Esophagus muscularis mucosa (tissue), 4 donors: ENCODE measurements at places on chromosomes 1 and 21. TPM values are rescaled to one million over a fixed set of nuclear protein-coding genes. Genes with fewer than 3 reads are reported as not detected.
A peak's percentile ranks its signal among the peaks of the same experiment; 100 is the strongest.

GRCh38 chr1:233777566-233777965, 126.9 kb upstream of the SLC35F3 start:
- H3K36me3 ChIP-seq: no peaks in the 10 kb centered on the region
- H3K4me1 ChIP-seq: no peaks in the 10 kb centered on the region
- no peak overlapping the region for H3K4me3 ChIP-seq
- no peak for DNase-seq

DNA sequence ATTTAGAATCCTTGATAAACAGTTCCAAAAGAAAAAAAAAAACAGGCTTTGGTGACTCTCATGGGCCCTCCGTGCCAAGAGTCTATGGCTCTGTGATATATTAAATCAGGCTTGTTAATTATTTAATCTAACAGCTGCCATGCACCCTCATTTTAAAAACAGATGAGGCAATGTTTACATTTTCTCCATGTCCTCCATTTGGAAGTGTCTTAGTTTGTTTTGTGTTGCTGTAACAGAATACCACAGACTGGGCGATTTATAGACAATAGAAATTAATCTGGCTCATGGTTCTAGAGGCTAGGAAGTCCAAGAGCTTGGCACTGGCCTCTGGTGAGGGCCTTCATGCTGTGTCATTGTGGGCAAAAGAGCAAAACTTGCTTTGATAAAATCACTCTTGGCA, 58.0 kb downstream of the B3GALT5 start:
- H3K27me3 ChIP-seq: no peaks in the 10 kb centered on the region
- H3K4me1 ChIP-seq: peaks cover 24% of the 10 kb centered on the region
- no peak overlapping the region for H3K4me3 ChIP-seq
- no peak overlapping the region for H3K27ac ChIP-seq
- H3K36me3 ChIP-seq: no peaks in the 10 kb centered on the region

DNA sequence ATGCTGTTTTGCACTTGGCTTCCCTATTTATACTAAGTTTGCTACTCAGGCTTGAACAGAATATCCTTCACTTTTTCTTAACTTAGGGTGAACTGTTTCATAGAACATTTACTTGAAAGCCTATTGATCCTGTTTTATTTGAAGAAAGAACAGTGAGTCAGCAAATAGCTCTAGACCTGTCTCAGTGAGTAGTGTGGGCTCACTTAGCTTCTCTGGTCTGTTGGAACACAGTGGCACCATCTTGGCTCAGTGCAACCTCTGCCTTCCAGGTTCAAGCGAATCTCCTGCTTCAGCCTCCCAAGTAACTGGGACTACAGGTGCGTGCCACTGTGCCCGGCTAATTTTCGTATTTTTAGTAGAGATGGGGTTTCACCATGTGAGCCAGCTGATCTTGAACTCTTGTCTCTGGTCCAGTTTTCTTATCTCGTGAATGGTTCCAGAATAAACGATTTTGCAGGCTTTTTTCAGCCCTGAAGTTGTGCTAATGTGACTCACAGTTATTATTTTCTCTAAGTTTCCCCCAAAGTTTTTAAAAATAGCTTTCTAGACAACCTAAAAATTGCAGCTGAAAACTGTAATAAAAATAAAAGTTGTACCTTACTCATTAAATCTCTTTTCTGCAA, 76.8 kb downstream of the KIF1B start:
- peaks cover 41% of the 10 kb centered on the region for H3K4me1 ChIP-seq
- no peaks in the 10 kb centered on the region for H3K27me3 ChIP-seq
- peaks cover 69% of the 10 kb centered on the region for H3K36me3 ChIP-seq
- H3K27ac ChIP-seq: peak overlapping the region; percentile 79
- H3K4me3 ChIP-seq: no peak overlapping the region

DNA sequence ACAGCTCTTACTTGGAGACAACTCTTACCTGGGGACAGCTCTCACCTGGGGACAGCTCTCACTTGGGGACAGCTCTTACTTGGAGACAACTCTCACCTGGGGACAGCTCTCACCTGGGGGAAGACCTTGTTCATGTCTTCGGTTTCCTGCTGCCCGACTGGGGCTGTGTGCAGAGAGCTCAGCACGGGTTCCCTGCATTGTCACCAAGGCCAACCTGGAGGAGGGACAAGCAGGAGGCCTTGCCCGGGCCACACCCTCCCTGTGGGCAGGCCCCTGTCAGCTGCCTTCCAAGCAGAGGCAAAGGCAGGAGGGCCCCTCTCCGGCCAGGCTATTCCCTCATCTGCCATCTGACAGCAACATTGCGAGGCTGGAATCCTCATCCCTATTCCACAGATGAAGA, at the start of gene LDLRAD1:
Gene LDLRAD1, minus strand, starts transcription at position 208 of the 400 bp plus-strand sequence. Its CDS starts 74 bp downstream, at position 134.
- H3K36me3 ChIP-seq: no peaks in the 10 kb centered on the region
- H3K4me1 ChIP-seq: no peaks in the 10 kb centered on the region
- H3K27ac ChIP-seq: no peak within 1 kb of the TSS
- no peaks in the 10 kb centered on the region for H3K27me3 ChIP-seq
- peak; percentile 92 for DNase-seq
- no peak within 1 kb of the TSS for H3K4me3 ChIP-seq

DNA sequence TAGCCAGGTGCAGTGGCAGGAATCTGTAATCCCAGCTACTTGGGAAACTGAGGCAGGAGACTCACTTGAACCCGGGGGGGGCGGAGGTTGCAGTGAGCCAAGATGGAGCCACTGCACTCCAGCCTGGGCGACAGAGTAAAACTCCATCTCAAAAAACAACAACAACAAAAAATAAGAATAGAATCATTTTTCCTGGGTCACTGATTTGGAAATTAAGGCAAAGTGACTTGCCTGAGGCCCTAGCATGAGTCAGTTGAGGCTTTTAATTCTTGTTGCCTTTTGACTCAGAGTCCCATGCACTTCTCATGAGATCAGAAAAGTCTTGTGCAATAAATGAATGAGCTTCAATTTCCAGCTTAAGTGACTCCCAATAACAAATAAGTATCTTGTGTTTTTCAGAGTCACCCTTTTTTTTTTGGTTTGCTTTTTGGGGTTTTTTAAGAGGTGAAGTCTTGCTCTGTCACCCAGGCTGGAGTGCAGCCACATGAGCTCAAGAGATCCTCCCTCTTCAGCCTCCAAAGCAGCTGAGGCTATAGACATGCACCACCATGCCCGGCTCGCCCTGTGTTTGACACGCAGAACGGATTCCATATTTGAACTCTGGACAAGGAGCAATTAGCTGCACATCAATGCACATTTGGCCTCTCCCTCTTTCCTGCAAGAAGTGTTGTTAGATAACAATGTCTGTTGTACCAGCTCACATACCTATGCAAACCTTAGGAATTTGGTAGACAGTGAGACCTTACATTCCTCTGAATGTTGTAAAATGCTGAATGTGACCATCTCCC, 3.4 kb upstream of the PLEKHM2 start:
- no peaks in the 10 kb centered on the region for H3K27me3 ChIP-seq
- no peaks in the 10 kb centered on the region for H3K36me3 ChIP-seq
- no peak overlapping the region for H3K4me3 ChIP-seq
- DNase-seq: no peak
- H3K27ac ChIP-seq: peak overlapping the region; percentile 62

GRCh38 chr1:115308969-115309368, 29.1 kb downstream of the NGF start:
- H3K4me3 ChIP-seq: no peak overlapping the region
- no peaks in the 10 kb centered on the region for H3K36me3 ChIP-seq
- no peak for DNase-seq

DNA sequence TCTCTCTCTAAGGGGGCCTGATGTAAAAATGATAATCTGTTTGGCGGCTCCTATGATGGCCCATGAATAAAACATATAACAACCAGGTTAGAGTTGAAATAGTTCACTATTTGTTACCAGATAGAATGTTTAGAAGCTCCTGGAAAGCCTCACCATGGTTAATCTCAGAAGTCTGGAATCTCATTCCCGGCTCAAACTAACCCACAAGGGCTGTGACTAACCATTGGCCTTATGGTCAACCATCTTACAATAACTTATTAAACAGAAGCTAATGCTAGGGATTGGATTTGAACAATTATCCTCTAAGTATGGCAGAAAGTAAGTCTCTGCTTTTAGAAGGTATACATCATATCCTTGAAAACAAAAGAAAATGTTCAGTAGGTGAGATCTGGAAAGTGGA, 134.1 kb upstream of the ADGRL2 start:
- no peaks in the 10 kb centered on the region for H3K27me3 ChIP-seq
- H3K4me1 ChIP-seq: peaks cover 17% of the 10 kb centered on the region
- H3K27ac ChIP-seq: no peak overlapping the region

DNA sequence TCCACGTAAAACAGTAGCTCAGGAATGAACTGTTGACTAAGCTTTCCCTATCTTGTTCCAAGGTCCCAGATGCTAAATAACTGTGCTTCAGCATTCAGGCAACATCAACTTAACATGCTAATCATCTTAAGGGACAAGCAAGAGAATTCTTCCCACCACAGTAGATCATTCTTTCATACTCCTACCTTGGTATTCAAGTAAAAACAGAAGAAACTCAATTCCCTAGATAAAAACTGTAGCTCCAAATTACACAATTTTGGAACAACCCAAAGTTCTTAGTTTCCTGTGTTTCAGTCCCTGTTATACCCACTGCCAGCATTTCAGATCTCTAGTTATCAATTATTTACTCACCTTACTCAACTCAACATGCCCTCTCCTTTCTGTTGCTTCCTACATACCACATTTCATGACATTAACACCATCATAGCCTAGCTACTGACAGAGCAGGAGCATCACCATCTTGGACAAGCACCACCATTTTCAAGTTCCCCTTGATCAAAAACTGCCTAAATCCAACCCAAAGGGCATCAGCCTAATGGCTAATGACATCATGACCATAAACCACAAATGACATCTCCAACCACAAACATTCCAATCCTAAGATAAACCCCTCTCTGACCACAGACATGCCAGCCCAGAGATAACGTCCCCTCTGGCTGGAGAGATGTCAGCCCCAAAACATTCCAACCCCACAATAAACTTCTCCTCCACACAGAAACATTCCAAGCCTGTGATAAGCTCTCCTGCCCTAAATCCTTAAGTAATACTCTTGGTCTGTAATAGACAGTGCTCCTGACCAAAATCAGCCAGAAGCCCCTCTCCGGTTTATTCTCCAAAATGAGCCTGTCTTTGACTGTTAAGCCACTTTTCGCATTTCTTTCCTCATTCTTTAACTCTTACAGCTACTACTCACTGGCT, 191.2 kb downstream of the RERE start:
- peaks cover 53% of the 10 kb centered on the region for H3K4me1 ChIP-seq
- H3K27ac ChIP-seq: no peak overlapping the region
- H3K4me3 ChIP-seq: no peak overlapping the region
- no peaks in the 10 kb centered on the region for H3K36me3 ChIP-seq
- H3K27me3 ChIP-seq: no peaks in the 10 kb centered on the region

DNA sequence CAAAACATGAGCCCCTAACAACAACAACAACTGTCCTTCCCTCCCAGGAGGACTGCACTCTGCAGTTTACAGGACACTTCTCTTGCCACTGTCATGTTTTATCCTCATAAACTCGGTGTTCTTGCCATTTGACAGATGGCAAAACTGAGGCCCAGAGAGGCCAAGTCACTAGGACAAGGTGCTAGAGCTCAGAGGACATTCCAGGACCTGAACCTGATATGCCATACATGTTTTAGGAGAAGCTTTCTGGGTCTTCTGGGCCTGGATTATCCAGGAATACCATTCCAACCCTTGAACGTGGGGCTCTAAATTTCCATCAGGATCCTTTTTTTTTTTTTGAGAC, 19.4 kb upstream of the TENT5B start:
- peak overlapping the region; percentile 50 for H3K4me3 ChIP-seq
- no peaks in the 10 kb centered on the region for H3K36me3 ChIP-seq
- no peaks in the 10 kb centered on the region for H3K27me3 ChIP-seq
- peak overlapping the region; percentile 76 for H3K27ac ChIP-seq

DNA sequence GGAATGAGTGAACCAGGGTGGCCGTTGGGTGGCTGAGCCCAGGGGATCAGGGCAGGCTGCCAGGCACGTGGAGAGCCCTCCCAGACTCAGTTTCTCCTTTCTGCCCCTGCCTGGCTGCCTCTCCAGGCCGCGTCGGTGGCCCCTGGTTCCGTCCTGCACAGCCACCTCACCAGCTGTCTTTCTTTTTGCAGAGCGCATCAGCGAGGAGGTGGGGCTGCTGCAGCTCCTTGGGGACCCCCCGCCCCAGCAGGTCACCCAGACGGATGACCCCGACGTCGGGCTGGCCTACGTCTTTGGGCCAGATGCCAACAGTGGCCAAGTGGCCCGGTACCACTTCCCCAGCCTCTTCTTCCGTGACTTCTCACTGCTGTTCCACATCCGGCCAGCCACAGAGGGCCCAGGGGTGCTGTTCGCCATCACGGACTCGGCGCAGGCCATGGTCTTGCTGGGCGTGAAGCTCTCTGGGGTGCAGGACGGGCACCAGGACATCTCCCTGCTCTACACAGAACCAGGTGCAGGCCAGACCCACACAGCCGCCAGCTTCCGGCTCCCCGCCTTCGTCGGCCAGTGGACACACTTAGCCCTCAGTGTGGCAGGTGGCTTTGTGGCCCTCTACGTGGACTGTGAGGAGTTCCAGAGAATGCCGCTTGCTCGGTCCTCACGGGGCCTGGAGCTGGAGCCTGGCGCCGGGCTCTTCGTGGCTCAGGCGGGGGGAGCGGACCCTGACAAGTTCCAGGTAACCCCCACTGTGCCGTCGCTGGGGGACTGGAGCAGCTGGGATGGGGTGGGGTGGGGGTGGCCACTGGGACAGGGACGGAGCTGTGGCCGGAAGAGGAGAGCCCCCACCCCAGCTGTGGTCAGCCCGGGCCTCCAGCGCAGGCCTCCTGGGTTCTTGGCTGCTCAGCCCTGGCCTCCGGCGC, 63.3 kb downstream of the COL18A1 start:
- no peak overlapping the region for H3K4me3 ChIP-seq
- no peaks in the 10 kb centered on the region for H3K36me3 ChIP-seq
- H3K4me1 ChIP-seq: peaks cover 43% of the 10 kb centered on the region
- no peak for DNase-seq
- peak overlapping the region; percentile 85 for H3K27ac ChIP-seq
- no peaks in the 10 kb centered on the region for H3K27me3 ChIP-seq

GRCh38 chr21:27806281-27806680, 839.4 kb upstream of the ADAMTS5 start:
- H3K4me3 ChIP-seq: no peak overlapping the region
- no peak for DNase-seq
- no peaks in the 10 kb centered on the region for H3K36me3 ChIP-seq
- no peak overlapping the region for H3K27ac ChIP-seq

GRCh38 chr1:233065685-233066084, 115.3 kb downstream of the NTPCR start:
- no peaks in the 10 kb centered on the region for H3K4me1 ChIP-seq
- no peaks in the 10 kb centered on the region for H3K27me3 ChIP-seq
- no peaks in the 10 kb centered on the region for H3K36me3 ChIP-seq

- no peak overlapping the region for H3K4me3 ChIP-seq
- H3K27me3 ChIP-seq: no peaks in the 10 kb centered on the region
- H3K36me3 ChIP-seq: no peaks in the 10 kb centered on the region
These were observed 76.4 kb downstream of the FOXD2 start for GRCh38 chr1:47514229-47514628.

DNA sequence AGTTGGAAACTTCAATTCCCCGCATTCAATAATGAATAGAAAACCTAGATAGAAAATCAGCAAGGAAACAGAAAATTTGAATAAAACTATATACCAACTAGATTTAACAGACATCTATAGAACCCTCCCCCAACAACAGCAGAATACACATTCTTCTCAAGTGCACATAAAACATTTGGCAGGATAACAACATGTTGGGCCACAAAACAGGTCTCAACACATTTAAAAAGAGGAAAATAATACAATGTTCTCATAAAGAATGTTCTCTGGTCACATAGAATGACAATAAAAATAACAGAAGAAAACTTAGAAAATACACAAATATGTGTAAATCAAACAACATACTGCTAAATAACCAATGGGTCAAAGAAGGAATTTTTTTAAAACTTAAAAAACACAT, 24.9 kb downstream of the ITGB3BP start:
- no peaks in the 10 kb centered on the region for H3K36me3 ChIP-seq
- peaks cover 12% of the 10 kb centered on the region for H3K4me1 ChIP-seq
- no peak for DNase-seq
- H3K27ac ChIP-seq: no peak overlapping the region
- H3K4me3 ChIP-seq: no peak overlapping the region

LCE2A gene
- total RNA-seq: not detected

CFHR5 gene
- total RNA-seq: not detected

PTAFR gene
- 8.1 TPM for total RNA-seq

CYP4B1 gene
- total RNA-seq: 41.1 TPM
